ENCODE measurements at places on chromosomes 16 and 17.

DNA sequence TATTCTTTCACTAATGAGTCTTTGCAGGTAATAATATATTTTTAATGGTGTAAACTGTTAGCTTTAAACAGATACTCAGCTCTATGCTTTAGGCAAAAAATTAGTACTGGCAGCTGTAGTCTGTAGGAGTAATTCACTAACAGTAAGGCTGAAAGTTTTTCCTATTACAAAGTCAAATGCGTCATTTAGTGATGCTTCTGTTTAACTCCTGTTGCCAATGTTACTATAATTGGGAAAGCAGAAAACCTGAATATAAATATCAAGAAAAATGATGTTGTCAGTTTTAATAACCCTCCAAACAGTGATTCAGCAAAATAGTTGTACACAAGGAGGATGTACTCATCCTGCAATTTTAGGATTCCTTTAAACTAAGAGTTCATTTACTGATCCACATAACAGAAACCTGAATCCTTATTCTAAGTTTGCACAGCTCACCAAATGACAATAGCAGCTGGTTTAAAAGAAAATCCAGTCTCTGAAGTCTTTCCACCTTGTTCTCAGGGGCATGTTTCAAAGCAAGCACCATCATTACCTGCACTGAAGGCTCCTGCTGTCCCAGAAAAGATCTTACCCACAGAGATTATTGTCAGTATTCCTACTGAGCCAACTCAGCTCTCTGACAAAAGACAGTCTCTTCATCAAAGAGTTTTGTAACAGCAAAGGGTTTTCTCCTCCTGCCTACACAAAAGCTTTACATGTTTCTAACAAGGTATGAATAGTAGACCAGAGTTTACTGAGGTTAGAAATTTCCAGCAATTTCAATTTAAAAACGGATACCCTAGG, 4.2 kb downstream of the CDR2 start:
- no peak for DNase-seq

DNA sequence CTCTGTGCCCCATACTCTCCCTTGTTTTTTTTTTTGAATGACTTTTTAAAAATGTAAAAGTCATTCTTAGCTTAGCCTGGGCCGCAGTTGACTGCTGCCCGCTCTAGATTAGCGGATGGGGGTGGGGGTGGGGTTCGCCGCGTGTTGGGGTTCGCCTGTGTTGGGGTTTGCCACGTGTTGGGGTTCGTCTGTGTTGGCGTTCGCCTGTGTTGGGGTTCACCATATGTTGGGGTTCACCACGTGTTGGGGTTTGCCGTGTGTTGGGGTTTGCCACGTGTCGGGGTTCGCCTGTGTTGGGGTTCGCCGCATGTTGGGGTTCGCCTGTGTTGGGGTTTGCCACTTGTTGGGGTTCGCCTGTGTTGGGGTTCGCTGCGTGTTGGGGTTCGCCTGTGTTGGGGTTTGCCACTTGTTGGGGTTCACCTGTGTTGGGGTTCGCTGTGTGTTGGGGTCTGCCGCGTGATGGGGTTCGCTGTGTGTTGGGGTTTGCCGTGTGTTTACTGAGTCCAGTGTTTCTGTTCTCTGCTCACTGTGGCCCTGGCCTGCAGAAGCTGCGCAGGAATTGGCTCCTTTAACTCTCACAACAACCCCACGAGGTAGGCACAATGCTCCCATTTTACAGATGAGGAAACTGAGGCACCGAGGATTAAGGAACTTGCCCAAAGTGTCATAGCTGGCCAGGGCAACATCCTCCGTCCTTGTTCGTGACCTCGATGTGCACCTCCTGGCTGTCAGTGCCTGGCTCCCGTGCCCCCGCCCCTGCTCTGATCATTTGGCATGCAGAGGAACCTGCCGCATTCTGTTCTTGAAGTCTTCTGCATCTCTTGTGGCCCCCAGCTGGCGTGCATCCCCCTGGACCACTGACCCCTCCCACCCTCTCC, 96.6 kb upstream of the CIBAR2 start:
- no peak for DNase-seq

DNA sequence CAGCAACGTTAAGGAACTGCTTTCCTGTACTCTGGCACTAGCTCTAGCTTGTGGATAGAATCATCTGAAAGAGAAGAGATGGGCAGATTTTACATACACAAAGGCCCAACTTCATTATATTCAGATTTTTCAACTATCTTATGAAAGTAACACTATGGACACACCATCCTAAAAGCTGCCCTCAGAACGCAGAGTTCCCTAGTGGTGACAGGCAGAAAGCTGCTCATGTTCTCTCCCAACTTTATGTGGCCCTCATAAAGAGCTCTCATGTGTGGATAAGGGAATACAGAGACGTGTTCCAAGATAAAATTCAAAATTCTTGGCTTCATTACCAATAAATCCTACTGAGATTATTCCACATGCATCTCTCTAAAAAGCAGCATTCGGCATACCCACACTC, 1.5 kb downstream of the CFAP20 start:
- no peak for DNase-seq

GRCh38 chr16:51565184-51565583, 414.1 kb upstream of the SALL1 start:
- DNase-seq: no peak

DNA sequence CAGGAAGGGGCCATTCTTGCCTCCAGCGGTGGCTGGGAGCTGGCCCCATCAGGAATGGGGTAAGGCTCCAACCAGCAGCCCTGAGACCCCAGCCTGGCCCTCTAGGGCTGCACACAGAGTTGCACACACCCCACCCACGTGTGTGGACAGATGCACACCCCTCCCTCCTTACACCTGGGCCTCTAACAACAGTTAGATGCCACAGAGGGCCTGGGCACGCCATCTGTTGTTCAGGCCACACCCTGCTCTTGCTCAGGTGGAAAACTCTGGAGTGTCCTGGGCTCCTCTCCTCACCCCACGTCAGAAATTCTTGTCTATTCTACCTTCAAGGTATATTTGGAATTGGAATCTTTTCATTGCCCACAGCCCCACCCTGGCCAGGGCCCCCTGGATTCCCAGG, 13.3 kb upstream of the RAI1 start:
- no peak for DNase-seq

- no peak for DNase-seq
Measured at GRCh38 chr17:8825802-8826201, 26.6 kb upstream of the MFSD6L start.

DNA sequence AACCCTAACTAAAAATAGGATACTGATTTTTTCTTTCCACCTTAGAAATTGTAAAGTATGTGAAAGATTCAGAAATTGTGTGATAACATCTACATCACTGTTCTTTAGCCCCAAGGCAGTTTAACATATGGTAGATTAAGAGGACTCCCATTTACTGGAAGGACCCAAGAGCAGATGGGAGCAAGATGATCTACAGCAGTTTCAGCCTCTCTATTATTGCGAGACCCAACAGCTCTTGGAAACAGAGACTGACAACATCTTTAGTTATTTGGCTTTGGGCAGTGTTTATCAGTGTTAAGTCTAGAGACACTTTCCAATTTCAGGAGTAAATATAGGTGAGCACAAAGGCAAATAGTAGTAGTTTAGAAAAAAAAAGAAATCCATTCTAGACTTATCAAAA, 124.9 kb upstream of the CORO6 start:
- no peak for DNase-seq

DNA sequence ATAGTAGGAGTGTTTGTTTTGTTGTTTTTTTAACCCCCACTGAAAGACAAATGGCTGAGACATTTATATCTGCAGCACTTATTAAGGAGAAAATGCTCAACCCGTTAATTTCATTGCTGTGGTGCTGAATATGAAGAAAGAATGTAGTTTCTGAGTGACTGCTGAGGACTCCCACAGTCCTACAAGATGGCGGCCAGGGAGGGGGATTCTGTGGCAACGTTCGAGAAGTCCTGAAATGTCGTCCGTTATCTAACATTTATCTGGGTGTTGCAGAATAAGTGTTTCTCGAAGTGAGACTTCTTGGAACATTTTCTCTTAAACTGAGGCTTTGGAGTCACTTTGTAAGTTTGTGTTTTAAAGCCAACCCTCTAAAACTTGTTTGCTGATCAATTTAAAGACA, 530.4 kb downstream of the XYLT1 start:
- DNase-seq: no peak

All from ELF-1 (cell line).